GM23248 (cell line): ENCODE measurements at places on chromosomes 1 and 21.
A peak's percentile ranks its signal among the peaks of the same experiment; 100 is the strongest.

DNA sequence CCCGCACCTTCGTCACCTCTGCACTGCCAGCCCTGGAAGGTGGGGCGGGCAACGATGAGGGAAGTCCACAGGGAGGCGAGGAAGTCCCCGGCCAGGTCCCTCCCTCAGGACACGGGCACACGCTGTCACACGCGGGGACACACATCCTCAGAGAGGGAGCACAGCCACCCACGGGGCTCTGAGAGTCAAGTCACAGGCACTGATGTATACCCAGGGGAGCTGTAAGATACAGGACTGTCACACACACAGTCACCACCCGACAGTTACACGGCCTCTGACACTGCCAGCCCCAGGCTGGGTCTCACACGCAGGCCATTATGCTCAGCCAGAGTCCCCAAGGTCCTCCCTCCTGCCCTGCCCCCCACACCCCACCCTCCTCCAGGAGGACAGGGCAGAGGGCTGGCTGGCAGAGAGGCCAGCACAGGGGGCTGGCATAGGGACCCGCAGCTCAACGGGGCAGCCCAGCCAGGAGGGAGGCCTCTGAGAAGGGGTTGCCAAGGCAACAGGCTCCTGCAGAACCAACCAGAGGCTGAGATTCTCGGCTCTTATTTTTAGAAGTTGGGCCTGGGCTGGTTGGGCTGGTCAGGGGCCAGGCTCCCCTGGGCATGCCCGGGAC is 17.7 kb upstream of the ADGRB2 start:
- DNase-seq = no peak

DNA sequence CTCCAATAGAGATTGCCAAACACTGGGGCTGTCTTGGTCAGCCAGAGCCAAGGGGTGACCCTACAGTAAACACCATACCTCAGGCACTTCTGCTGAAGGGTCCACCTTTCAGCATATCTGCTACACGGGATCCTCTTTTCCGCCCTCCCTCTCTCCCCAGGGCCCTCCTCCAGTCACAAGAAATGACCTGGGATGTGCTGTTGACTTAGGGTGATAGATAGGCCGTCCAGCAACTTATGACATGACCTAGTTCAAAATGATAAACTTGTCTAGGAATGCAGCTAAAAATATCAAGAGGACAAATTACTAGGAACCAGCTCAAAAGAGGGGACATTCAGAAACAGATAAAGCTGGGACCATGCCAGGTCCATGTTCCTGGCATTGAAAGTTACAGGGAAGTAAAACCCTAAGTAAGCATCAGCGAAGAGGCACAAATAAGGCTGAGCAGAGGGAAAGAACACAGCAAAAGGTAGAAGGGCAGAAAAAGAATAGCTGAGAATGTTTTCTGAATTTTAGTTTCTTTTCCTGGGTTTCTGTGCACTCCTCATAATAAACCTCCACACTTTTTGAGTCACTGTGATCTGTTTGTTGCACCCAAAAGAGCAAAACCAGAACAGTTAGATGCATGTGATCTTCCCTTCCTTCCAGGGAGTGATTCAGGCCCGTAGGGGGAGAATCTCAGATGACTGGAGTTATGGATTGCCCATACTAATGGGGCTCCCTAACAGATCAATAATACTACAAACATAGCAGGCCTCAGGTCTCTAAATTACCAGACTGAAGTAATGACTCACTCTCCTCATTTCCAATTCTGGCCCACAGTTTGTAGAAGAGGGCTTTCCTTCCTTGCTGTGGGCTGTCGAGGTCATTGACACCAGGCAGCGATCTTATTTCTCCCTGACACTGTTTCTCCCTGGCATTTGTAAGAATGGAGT is 48.9 kb upstream of the F3 start:
- peak; percentile 62 for DNase-seq

GRCh38 chr1:10561955-10562354 is 87.2 kb downstream of the PEX14 start:
- peak; percentile 40 for DNase-seq

GRCh38 chr21:43893536-43894205 is 28.6 kb downstream of the AGPAT3 start:
- no peak for DNase-seq

DNA sequence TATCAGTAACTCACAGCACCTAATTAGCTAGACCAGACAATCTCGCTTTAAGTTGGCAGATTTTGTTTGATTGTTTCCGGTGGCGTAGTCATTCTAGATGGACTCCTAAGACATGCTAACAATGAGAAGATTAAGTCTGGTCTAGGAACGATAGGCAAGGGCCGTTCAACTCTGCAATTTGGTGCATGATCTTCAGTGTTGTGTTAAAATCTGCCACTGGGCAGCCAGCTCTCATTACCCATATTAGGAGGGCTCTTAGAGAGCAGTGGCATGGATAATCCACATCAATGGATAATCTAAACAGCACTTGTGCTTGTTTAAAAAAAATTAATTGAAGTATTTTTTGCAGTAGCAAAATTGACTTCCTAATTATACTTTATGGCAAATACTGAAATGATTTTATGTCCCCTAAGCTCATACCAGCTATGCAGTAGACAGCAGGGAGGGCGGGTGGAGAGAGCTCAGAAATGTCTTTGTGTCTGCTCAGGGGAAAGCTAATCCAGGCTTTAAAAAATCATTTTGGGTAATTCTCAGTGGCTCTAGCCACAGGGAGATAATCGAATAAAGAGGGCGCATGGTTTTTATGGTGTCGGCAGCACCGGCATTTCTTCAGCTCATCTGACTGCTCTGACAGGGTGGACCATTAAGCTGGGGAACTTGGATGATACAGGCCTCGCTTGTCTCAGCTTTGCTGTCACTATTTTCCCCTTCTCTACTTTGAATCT is 48.5 kb upstream of the IKBKE start:
- DNase-seq = no peak
